Neural progenitor cell (in vitro differentiated cells): ENCODE measurements at places on chromosomes 1 and 21. TPM values are rescaled to one million over a fixed set of nuclear protein-coding genes. Genes with fewer than 3 reads are reported as not detected.

GRCh38 chr1:245875581-245876261, 631.4 kb downstream of the SMYD3 start:
- no peaks in the 10 kb centered on the region for H3K4me1 ChIP-seq
- H3K36me3 ChIP-seq, result no peaks in the 10 kb centered on the region
- H3K4me3 ChIP-seq, result no peak overlapping the region
- no peaks in the 10 kb centered on the region for H3K27me3 ChIP-seq

DNA sequence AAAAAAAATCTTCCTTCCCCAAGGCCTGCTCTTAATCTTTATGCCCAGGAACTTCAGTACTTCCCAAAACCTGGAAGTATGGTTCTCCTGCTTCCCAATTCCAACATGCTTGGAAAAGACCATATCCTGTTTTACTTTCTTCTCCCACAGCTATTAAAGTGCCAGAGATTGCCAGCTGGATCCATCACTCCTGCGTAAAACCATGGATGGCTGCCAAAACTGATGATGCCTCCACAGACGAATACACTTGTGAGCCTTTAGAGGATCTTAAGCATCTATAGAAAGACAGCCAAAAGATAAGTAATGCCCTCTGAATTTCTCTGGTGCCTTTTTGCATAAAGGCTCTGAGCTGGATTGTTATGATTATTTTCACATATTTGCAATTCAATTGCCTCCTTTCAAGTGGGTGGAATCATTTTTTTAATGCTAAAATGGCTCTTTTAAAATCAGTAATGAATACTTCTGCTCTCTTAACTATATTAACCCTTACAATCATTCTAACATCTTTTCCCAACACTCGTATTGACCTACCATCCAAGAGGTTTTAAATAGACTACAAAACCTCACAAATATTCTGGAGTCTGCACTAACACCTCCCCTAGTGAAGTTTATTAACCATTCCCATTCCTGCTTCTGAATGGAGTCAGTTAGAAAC, 1807.8 kb downstream of the BRINP3 start:
- no peak for DNase-seq
- H3K27ac ChIP-seq, result no peak overlapping the region
- H3K4me3 ChIP-seq, result no peak overlapping the region
- no peaks in the 10 kb centered on the region for H3K27me3 ChIP-seq
- no peaks in the 10 kb centered on the region for H3K36me3 ChIP-seq
- no peaks in the 10 kb centered on the region for H3K4me1 ChIP-seq

DNA sequence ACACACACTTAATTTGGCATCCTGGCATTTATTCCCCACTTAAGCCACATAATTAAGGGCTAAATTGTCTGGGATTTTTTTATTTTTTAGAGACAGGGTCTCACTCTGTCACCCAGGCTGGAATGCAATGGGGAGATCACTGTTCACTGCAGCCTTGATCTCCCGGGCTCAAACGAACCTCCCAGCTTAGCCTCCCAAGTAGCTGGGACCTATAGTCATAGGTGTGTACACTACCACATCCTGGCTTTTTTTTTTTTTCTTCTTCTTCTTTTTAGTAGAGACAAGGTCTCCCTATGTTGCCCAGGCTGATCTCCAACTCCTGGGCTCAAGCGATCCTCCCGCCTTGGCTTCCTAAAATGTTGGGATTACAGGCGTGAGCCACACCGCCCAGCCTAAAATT, 24.2 kb downstream of the ZZZ3 start:
- no peak for DNase-seq
- H3K4me3 ChIP-seq, result no peak overlapping the region
- no peaks in the 10 kb centered on the region for H3K4me1 ChIP-seq
- H3K27ac ChIP-seq, result no peak overlapping the region
- H3K27me3 ChIP-seq, result no peaks in the 10 kb centered on the region
- no peaks in the 10 kb centered on the region for H3K36me3 ChIP-seq

HEYL gene
- total RNA-seq, result 2.3 and 4.0 TPM in 2 replicates

FCRL1 gene
- total RNA-seq, result not detected in 2 replicates
